ENCODE measurements at places on chromosomes 16 and 17.

DNA sequence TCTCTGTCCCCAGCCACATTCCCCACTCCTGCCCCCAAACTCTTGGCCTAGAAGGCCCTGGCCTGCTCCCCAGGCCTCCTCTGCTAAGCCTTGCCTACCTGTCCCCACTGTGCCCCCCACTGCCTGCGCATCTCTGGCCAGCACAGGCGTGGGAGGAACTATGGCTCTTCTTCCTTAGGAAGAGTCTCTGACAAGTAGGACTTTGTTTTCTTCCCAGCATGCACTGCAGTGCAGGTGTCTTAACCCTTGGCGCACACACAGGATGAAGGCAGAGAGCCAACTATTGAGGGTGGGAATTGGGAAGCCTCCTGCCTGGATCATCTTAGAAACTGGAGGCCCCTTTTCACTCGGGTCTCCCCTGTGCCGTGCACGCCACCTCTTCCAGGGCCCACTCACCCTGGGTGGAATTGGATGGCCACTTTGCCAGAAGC, 3.6 kb downstream of the AMDHD2 start:
- DNase-seq, result no peak

DNA sequence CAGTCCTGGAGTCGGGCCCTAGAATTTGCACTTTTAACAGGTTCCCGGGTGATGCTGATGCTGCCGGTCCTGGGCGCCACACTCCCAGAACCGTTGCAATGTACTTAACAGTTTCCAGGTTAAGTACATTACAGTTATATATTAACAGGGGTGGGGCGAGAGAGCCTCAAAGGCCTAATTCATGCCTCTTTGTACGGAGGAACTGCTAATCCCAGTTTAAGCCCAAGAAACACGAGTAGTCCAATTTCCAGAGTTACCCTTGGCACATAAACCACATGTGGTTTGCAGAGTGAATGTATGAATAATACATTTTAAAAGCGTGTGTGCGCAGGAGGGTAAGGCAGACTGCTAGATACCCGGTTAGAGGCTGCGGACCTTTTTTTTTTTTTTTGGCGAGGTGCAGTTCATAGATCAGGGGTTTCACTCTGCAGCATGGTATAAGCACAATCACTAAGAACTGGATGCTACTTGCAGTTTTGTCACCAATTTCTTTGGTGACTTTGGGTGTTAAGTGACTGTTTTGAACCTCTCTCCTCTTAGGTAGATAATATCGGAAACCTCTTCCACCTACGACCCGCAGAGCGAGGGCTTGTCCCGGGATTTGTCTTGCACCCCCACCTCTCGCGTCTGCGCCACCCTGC, 713 bp downstream of the COX11 start:
- DNase-seq, result no peak

- no peak for DNase-seq
Measured at GRCh38 chr17:1197379-1197778, 17.6 kb upstream of the ABR start.

DNA sequence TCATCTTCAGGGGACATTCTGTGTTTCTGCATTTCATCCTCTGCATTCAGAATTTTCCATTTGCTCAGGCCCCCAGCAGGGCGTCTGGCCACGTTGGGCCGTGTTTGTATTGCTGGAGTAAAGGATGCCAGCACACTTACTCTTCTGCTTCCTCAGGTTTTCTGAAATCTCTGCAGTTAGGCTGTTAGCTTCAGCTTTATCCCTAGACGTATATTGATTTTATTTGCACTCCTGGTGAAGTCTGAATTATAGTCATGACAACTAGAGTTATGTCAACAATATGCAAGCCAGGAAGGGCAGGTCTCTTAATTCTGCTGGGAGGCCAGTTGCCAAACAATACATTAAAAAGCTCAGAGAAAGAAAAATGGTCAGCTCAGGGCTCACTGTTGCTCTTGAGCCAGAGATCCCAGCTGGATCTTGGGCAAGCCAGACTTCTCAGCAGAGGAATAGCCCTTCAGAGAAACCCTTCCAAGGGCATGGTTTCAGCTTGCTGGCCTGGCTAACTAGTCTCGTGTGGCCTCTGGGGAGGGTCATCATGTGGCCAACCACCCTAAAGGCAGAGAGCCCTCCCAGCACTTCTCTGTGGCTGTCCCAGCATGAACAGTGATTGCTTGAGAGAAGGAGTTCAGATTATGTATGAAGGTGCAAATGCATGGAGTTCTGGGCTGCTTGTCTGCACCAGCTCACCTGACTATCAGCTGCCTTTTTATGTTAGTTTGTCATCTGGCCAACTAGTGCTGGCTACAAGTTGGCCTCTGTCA, 110.2 kb upstream of the CACNG5 start:
- DNase-seq, result no peak

- no peak for DNase-seq
Measured at GRCh38 chr17:79555543-79555942, 55.3 kb downstream of the RBFOX3 start.

DNA sequence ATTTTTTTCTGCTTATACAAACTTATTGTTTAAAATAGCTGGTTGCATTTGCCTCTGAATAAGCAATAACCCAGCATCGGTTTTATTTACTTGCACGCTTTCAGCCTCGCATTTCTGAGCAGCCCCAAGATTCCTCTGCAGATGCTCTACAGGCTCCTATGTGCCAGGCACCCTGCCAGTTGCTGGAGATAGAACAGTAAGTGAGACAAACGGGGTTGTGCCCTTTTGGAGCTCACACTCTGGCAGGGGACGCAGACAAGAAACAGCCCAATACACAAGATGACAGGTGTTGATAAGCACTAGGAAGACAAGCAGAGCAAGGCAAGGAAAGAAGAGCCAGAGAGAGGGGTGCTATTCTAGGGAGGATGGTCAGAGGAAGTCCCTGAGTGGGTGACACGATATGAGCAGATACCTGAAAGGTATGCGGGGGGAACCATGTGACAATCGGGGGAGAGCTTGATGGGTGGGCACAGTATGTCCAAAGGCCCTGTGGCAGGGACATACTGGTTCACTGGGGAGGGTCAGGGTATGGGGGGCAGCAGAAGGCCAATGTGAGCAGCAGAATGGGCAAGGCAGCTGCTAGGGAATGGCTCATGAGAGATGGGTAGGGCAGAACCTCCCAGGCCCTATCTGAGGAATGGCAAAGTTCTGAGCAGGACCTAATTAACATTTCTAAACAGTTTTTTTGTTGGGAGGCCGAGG, 18.7 kb upstream of the ADORA2B start:
- no peak for DNase-seq

- no peak for DNase-seq
Measured at GRCh38 chr16:49776085-49776595, 79.8 kb downstream of the ZNF423 start.

- DNase-seq, result no peak
Measured at GRCh38 chr17:34725725-34726124, 146.3 kb downstream of the TMEM132E start.

GRCh38 chr17:8985054-8985701, 19.7 kb upstream of the PIK3R5 start:
- DNase-seq, result no peak

DNA sequence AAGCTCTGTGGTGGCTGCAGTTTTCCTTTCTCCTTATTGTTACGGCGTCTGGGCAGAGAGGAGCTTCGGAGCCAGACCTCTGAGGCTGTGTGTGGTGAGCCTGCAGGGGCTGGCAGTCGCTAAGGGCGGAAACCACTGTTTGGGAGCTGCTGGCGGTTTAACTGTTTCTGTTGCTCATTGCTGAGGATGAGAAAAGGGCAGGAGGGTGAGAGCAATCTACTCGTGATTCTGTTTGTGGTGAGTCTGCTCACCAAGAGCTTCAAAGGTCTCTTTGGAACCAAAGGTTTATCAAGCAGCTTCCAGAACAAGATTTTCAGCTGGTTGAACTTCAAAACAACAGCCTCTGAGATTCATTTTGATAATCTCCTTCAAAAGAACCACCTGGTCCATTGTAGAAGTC, 143.9 kb downstream of the ANKFN1 start:
- DNase-seq, result no peak

GRCh38 chr17:9818760-9819159, 3.1 kb downstream of the GSG1L2 start:
- no peak for DNase-seq

DNA sequence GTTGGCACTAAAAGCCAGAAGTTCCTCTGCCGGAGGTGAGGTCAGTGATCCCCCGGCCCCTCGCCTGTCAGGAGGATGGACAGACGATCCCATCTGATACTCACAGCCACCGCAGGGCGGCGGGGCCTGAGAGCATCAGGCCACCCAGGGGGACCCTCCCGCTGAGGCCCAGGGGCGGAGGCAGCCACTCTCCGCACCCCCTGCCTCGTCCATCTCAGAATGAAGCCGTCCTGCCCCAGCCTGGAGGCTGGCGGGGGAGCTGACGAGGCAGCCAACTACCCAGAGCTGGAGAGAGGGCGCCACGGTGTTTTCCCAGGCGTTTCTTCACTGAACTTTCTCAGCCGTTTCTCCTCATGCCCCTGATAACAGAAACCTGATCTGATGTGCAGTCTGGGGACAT, 22.6 kb downstream of the TPSD1 start:
- no peak for DNase-seq

- DNase-seq, result no peak
Measured at GRCh38 chr17:83012200-83012785, 67.1 kb upstream of the METRNL start.

DNA sequence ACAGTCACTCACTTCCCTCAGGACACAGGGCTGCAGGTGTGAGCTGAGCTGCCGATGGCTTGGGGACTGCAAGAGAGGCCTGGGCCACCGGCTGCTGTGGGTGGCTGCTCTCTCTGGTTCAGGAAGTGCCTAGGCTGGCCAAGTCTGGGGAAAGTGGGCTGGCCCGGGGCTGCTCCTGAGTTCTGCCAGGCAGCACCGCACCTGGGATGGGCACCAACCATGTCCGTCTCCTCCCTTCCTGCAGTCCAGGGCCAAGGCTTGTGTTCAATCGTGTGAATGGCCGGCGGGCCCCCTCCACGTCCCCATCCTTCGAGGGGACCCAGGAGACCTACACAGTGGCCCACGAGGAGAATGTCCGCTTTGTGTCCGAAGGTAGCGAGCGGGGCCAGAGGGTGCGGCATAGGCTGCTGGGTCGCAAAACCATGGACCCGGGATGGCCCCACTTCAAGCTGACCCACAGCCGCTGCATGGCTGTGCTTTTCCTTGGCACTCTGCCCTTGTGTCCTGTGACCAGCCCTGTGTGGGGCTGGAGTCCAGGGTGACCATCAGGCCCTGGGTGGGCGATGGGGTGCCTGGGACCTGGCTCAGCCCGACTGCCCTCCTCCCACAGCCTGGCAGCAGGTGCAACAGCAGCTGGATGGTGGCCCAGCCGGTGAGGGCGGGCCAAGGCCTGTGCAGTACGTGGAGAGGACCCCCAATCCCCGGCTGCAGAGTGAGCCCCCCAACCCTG, 1.8 kb upstream of the WDR90 start:
- no peak for DNase-seq

DNA sequence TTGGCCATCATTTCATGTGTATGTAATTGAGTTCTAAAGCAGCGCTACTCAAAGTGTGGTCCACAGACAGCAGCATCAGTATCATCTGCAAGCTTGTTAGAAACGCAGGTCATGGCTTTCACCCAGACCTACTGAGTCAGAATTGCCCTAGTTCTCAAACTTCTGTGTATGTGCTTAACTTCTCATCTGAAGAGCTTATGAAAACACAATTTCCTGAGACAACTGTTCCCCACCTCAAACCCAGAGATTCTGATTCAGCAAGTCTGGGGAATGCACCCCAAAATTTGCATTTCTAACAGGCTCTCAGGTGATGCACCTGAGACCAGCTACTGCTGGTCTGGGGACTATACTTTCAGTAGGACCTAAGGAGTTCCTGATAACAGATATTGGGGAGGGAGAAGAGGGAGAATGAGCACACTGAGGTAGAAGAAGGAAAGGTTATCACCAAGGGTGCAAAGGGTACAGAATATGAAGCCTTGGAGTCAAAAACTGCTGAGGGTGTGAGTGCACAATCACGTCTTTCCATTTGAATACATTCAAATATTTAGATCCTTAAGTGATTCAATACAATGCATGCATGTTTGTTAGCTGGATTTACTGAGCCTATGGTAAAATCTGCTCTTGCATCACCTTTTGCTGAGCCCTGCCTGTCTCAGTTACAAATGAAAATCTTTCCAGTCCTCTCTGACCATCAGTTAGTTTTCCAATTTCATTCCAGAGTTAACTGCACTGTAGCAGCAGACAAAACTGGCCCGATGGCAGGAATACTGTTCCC, 29.2 kb upstream of the SKAP1 start:
- DNase-seq, result no peak

GRCh38 chr17:4949321-4950074, 1.2 kb upstream of the PFN1 start:
- DNase-seq, result peak; percentile 69

GRCh38 chr16:21083729-21084268, 66.8 kb downstream of the DNAH3 start:
- DNase-seq, result peak; percentile 3

- no peak for DNase-seq
Measured at GRCh38 chr16:13552062-13552959, 367.6 kb upstream of the ERCC4 start.

DNA sequence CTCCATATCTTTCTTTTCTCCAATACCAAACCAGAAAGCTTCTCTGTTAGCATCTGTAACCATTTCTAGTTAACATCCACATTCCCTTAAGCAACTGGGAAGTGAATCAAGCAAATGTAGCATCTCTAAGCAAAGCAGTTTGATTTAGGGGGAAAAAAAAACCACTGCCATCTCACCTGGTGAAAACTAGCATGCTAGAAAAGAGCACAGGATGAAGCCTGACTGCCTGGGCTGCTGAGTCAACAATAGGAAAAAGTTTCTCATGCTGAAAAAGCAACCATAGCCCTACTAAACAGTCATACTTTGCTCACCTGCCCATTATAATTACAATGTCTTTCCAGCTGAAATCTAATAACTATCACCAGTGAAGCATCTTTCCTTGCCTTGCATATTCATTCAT, 139.3 kb downstream of the ANKFN1 start:
- no peak for DNase-seq

DNA sequence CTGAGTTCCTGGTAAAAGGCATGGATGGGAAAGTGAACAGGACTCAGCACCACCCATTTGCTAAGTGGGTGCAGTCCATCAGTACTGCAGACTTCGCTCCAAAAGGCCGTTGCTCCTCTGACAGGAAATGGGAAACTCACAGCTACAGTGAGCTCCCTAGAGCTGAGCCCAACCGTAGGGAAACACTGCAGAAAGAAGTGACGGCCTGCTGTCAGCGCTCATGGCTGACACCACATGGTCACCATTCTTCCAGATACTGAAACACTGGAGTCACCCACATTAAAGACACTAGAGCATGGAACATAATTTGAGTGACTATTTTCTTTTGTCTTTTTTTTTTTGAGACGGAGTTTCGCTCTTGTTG, 31.9 kb downstream of the UBE2O start:
- no peak for DNase-seq

DNA sequence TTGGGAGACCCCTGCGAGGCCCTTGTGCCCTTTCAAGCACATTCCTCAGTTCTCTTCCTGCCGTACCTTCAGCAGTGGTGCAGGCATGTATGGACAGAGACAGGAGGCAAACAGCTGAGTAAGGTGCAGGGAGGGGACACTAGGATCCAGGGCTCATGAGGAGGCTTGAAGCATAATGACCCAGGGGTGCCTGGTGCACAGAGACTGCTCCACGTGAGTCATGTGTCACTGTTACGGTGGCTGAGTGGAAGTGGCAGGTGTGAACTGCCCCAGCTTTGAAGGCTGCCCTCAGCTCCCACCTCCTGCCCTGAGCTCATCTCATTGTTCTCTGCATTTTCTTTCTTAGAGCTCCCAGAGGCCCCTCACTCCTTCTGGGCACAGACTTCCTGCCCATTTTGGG, 124.8 kb downstream of the NTN1 start:
- DNase-seq, result no peak

- no peak for DNase-seq
Measured at GRCh38 chr16:48326915-48327314, 58.3 kb downstream of the SIAH1 start.

- no peak for DNase-seq
Measured at GRCh38 chr17:74601944-74602572, 10.0 kb upstream of the CD300LD start.

- DNase-seq, result no peak
Measured at GRCh38 chr17:50153650-50154575, 3.4 kb upstream of the PPP1R9B start.
